ENCODE measurements at places on chromosomes 6 and 20.
A peak's percentile ranks its signal among the peaks of the same experiment; 100 is the strongest.

DNA sequence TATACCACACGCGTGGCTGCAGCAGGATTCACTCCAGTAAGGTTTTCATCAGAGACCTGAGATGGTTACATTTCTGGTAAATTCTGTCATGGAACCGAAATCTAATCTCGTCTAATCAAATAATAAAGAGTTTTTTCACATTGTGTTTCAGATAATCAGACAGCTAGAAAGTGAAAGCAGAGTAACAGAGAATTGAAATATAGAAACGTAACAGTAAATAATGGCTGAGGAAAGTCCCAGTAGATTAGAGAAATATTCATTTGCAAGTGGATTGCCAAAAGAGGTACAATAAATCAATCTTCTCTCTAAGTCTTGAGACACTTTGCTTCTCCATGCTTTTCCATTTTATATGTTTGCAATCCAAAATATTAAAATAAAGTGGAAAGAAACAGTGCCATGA, 42.4 kb downstream of the PKHD1 start:
- no peak for DNase-seq

DNA sequence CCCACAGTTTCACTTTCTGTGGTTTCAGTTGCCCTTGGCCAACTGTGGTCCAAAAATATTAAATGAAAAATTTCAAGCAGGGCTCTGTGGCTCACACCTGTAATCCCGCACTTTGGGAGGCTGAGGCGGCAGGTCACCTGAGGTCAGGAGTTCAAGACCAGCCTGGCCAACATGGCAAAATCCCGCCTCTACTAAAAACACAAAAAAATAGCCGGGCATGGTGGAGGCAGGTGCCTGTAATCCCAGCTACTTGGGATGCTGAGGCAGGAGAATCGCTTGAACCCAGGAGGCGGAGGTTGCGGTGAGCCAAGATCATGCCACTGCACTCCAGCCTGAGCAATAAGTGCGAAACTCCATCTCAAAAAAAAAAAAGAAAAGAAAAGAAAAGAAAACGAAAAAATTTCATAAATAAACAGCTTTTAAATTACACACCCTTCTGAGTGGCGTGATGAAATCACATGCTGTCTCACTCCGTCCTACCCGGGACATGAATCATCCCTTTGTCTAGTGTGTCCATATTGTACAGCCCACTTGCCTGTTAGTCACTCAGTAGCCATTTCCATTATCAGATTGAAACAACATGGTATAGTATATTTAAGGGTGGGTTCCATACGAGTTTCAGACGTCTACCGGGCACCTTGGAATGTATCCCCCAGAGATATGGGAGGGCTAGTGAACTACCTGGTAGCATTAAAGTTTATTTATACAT, 11.7 kb downstream of the PTPRK start:
- DNase-seq: no peak

- no peak for DNase-seq
Measured at GRCh38 chr20:44723391-44723790, 8.2 kb downstream of the CCN5 start.

GRCh38 chr20:58106143-58106750, 122.2 kb downstream of the ANKRD60 start:
- DNase-seq: no peak

GRCh38 chr6:16184129-16184528, 54.3 kb upstream of the GMPR start:
- peak; percentile 78 for DNase-seq

- peak; percentile 29 for DNase-seq
Measured at GRCh38 chr6:148693882-148694484, 52.8 kb upstream of the UST start.

- DNase-seq: no peak
Measured at GRCh38 chr6:90397047-90397446, 100.4 kb upstream of the BACH2 start.

DNA sequence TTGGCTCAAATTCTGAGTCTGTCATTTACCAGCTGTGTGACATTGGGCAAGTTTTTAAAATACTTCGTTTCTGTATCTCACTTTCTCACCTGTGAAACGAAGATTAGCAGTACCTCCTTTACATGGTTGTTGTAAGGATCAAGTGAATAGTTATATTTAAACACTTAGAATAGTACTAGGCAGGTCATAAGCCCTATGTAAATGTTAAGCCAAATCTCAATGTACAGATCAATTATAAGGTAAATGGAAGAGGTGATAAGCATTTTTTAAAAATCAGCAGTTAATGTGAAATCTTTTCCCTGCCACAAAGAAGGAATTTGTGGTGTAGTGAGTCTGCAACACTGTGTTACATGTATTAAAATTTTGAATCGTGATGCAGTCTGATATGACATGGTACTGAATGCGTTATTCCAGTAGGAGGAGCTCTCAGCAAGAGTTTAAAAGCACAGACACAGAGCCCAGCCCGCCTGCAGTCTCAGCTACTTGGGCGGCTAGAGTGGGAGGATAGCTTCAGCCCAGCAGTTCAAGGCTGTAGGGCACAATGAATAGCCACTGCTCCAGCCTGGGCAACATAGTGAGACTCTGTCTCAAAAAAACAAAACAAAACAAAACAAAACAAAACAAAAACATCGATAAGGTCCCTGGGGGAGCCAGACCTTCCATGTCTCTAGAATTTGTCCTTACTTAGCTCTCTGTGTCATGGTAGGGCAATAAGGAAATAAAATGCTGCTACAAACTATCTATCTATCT, 46.0 kb downstream of the GTF2H5 start:
- peak; percentile 84 for DNase-seq

DNA sequence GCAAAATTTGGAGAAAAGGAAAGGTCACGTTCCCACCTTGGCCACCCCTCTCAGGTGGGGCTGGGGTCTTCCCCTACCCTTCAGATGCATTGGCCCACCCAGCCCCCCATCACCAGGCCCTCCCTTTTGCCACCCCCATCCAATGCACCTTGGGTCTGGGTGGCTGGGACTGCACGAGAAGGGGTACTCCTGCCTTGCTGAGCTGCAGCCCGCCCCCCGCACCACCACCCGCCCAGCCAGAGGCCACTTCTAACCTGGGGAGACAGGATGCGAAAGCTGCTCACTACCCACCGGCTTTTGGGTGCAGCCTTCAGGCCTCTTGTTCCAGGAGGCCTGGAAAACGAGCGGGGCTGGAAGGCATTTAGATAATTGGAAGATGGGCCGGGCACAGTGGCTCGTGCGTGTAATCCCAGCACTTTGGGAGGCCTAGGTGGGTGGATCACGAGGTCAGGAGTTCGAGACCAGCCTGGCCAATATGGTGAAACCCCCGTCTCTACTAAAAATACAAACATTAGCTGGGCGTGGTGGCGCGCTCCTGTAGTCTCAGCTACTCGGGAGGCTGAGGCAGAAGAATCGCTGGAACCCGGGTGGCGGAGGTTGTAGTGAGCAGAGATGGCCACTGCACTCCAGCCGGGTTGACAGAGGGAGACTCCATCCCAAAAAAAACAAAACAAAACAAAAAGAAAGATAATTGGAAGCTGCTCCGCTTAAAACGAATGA, 1.2 kb upstream of the CDC25B start:
- no peak for DNase-seq

DNA sequence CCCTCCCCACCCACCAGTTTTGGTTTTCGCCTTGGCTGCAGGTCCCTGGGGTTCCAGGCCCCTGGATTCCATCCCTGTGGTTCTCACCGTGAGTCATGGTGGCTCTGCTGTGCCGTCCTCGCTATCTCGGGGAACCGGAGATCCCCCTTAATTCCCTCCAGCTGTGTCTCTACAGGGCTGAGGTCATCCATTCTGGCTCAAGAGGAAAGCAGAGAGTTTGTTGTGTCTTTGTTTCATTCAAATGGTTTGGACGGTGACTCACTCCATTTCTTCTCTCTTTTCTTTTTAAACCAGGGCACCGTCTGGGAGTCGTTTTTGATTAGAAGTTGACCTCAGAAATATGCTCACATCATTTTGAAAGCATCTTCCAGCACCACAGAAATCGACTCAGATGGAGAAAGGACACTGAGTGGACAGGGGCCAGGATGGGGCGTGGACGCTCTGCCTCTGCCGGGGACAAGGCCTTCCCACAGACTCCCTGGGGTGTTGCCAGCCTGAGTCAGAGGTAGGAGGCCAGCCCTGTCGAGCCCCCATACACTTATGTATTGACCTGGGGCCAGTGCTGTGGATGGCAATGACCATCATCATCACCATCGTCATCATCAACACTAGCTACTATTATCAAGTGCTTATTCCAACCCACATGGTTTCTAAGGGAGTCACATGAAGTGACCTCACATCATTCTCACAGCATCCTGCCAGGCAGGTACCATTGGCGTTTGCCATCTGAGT, 176.2 kb downstream of the NFATC2 start:
- DNase-seq: no peak

- DNase-seq: no peak
Measured at GRCh38 chr6:56220078-56220477, 27.3 kb downstream of the COL21A1 start.

- DNase-seq: peak; percentile 62
Measured at GRCh38 chr20:19074828-19075516, 137.5 kb upstream of the SLC24A3 start.

DNA sequence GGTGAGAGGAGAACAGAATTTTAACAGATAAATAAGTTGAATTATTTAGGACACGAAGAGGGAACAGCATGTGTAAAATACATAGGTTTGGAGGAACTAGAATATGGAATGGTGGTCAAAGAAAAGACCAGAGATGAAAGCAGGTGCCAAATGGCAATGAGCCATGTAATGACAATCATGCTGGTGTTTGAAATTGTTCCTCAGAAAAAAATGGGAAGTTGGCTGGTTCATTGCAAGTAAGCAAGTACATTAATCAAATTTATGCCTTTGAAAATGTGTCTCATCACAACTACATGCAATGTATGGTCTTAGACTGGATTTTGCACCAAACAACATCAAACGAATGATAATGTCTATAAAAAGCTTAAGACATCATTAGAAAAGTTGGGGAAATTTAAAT, 83.3 kb downstream of the SPTLC3 start:
- no peak for DNase-seq

DNA sequence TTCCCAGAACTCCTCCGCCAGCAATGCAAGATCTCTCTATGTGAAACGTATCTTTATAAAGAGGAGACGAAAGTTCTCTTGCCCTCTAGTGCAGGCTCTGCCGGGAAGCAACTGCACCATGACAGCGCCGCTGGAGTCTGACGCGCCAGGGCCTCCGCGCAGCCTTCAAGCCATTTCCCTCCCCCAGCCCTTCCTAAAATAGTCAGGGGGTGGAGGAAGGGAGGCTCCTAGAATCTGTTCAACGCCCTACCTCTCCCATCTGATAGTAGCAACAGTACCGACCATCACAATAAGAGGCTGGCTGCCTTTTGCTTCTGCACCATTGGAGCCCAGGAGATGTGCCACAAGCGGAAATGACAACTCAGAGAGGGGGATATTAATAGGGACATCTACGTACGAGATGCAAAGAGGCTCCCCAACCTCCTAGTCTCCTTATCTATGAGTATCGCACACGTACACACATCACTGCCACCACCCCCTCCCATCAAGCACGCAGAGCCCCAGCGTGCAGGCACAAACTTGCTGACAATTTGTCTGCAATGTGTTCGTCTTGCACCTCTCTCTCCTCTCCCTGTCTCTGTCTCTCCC, 1.0 kb downstream of the SYNE1 start:
- no peak for DNase-seq

DNA sequence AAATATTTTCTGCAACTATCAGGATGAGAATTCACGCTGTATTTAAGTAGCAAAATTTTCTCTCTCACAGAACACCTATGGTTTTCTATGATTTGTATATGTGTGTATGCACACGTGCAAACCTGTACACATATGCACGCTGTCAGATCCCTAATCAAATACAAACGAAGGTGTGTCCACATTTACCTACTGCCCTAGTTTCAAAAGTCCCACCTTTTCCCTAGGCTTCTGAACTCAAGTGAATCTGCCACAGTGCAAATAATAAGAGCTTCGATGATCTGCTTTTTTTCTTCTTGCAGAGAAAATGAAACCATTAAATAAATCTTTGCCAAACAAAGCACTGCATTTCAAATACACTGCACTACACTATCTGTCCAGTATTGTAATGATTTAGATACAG, 6.5 kb downstream of the HIVEP2 start:
- DNase-seq: no peak

GRCh38 chr6:127459231-127459641, at the start of gene KIAA0408:
Gene KIAA0408, minus strand, starts transcription at chr6:127459389. Its CDS starts 5,408 bp downstream, at chr6:127453981.
- DNase-seq: no peak

GRCh38 chr20:46240881-46241280, 67.4 kb downstream of the CDH22 start:
- no peak for DNase-seq

DNA sequence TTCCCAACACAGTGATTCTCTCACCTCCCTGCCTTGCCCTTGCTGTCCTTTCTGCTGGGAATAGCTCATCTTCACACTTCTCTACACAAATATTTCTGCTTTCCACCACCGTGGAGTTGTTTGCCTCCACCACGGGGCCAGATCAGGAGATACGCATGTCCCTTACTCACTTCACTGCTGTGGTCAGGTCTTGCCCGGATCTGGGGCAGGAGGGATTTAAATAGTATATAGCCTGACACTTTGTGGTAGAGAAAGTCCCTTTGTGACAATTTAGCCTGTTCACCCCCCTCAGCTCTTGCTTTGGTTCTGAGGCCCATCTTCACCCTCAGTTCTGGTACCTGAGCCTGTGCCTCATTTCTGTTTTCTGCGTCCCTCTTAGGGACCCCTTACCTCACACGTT, 92.6 kb upstream of the PREP start:
- no peak for DNase-seq

DNA sequence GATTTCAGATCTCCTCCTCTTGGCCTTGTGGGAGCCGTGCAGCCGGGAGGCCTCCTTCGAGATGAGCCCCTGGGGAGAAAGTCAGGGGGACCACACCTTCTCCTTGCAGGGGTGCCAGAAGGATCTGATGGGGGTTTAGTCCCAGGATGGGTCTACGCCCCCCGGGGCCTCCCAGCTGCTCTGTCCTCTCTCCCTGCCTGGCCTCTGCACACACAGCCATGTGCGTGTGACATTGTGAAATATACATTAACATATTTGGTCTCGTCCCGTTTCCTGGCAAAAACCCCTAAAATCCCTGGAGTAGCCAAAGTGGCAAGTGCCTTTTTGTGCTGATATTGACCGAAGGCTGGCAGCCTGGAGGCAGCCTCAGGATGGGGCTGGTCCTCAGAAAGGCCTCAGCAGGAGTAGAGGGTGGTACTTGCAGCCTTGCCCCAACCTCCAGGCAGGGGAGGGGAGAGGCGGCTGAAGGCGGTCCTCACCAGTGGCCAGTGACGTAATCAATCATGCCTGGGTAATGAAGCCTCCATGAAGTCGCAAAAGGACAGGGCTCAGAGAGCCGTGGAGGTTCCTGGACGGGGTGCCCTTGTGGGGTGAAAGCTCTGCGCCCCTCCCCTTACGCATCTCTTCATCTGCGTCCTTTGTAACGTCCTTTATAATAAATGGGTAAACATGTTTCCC, 5.1 kb upstream of the HELZ2 start:
- peak; percentile 17 for DNase-seq

- DNase-seq: no peak
Measured at GRCh38 chr20:49913399-49914047, 1.8 kb downstream of the SPATA2 start.

DNA sequence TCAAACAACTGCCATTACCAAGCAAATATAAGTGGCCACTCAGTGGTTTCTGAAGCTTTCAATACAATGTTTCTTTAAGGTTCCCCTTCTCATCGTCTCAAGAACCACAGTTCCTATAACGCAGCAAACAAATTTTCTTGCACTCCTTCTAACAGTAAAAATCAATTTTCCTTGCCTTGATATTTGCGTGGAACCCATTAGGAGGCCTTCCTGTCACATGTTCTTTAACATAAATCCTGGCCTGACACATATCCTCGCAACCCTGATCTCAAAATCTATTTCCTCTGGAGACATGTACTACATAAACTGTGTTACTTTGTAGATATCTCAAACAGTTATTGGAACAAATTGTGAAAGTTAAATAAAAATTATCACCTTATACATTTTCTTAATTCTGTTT, 65.9 kb upstream of the MANEA start:
- no peak for DNase-seq

- no peak for DNase-seq
Measured at GRCh38 chr6:124132256-124132655, 328.6 kb downstream of the NKAIN2 start.

Data from suppressor macrophage (primary cell).